COLO829 (cell line): ENCODE measurements at places on chromosomes 4 and X.

DNA sequence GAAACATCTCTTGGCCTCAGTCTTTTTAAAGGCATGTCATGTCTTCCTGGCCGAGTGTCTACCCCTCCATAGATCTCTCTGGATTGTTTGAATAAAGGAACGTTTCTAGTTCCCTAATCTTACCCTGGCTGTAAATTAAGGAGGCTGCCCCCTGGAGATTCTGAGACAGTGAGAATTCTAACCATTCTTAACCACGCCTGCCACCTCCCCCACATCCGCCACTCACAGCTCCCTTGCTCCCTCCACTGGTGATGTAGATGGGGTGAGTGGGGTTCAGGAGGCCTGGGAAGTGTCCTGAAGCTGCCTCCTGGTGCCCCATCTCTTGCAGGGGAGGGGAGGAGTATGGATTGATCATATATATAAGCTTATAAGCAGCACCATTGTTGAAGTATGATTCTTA lies 48.0 kb upstream of the TRIM2 start:
- no peak for DNase-seq

GRCh38 chrX:129721870-129722269 lies 16.9 kb upstream of the XPNPEP2 start:
- DNase-seq, result no peak

- no peak for DNase-seq
These were observed 243.9 kb downstream of the MAML3 start for GRCh38 chr4:139910106-139910505.

DNA sequence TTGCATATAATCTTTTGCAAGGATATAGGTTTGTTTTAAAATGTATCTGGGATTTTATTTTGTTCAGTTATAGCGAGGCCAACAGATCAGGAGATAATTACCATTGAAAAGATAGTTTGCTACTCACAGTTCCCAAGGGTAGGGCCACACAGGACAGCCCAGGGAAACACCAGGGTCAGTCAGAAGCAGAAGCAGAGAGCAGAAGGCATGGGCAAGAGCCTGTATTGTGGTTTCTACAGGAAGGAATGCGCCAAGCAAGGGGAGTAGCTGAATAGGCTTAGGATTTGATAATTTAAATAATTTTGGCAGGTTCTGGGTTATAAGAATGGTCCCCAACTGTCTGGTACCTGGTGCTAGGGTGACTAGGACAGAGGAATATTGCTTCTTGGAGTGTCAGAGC lies 61.6 kb downstream of the SYNPO2 start:
- DNase-seq, result no peak

GRCh38 chrX:86379209-86379608 lies 231.0 kb downstream of the DACH2 start:
- DNase-seq, result no peak

- no peak for DNase-seq
These were observed 10.1 kb downstream of the PAPSS1 start for GRCh38 chr4:107709916-107710315.

GRCh38 chrX:72347366-72347765 lies 41.7 kb upstream of the CITED1 start:
- no peak for DNase-seq

DNA sequence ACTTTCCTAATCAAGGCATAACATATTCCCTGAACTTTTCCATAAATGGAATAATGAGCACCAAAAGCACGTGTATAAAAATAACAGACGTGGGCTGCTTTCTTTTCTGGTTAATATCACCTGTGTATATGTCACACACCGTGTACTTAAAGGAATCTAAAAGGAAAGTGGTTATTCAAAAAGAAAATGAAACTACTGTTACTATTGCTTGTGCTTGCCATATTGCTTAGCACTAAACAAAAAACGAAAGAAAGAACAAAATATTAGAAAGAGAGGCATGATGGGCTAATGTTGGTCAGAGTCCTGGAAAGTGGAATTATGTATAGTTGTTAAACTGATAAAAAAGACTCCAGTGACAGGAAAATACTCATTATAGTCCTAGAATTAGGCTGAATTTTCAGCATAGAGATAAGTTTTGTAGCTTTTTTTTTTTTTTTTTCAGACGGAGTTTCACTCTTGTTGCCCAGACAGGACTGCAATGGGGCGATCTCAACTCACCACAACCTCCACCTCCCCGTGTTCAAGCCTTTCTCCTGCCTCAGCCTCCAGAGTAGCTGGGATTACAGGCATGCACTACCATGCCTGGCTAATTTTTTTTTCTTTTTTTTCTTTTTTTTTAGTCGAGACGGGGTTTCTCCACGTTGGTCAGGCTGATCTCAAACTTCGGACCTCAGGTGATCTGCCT lies 123.2 kb downstream of the PABPC4L start:
- no peak for DNase-seq
